Vagina (tissue), 2 donors: ENCODE measurements at places on chromosomes 3 and 15.

DNA sequence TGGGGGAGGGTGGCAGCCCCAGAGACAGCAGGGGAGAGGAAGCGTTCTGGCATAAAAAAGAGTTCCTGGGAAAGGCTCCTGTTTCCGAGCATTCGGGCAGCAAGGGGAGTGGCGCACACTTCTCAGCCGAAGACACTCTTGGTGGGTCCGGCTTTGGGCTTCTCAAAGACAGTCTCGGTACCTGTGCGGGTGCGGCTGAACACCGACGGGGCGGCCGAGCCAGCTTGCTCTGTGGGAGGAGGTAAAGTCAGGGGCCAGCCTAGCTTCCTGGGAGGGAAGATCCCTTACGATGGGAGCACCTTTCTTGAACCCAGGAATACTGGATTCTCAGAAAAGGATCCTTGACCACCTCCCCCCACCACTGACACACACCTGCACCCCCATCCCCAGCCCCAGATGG is 1.6 kb downstream of the MUSTN1 start:
- peak overlapping the region; percentile 65 for H3K27ac ChIP-seq
- no peak overlapping the region for H3K4me3 ChIP-seq
- DNase-seq: no peak
- H3K4me1 ChIP-seq: peaks cover 30% of the 10 kb centered on the region

DNA sequence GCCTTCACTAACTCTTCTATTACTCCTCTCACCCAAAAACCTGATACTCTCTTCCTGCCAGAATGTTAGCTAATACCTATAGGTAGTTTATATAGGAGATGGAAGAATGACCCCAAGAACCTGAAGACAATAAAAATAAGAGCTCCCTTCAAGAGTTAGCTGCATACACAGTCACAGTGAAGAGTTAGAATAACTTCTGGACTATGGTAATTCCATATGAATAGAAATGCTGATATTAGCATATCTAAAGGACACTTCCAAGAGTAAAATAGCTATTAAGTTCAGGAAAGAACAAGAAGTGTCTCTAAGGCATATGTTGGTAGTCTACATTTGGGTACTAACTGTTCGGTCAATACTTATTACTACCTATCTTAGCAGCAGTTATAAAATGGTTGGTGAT is 134.2 kb downstream of the VGLL3 start:
- no peak for DNase-seq
- H3K36me3 ChIP-seq: no peaks in the 10 kb centered on the region
- H3K27me3 ChIP-seq: no peaks in the 10 kb centered on the region

GRCh38 chr3:102030661-102031060 is 181.3 kb downstream of the NFKBIZ start:
- H3K36me3 ChIP-seq: no peaks in the 10 kb centered on the region
- no peak overlapping the region for H3K27ac ChIP-seq
- no peaks in the 10 kb centered on the region for H3K4me1 ChIP-seq
- DNase-seq: no peak
- H3K27me3 ChIP-seq: no peaks in the 10 kb centered on the region

GRCh38 chr15:91860498-91860897 is 7.0 kb downstream of the SLCO3A1 start:
- H3K27me3 ChIP-seq: no peaks in the 10 kb centered on the region
- no peak overlapping the region for H3K27ac ChIP-seq
- no peak overlapping the region for H3K4me3 ChIP-seq
- DNase-seq: no peak
- H3K36me3 ChIP-seq: no peaks in the 10 kb centered on the region
- peaks cover 64% of the 10 kb centered on the region for H3K4me1 ChIP-seq

- no peaks in the 10 kb centered on the region for H3K36me3 ChIP-seq
- H3K4me1 ChIP-seq: no peaks in the 10 kb centered on the region
- H3K27me3 ChIP-seq: no peaks in the 10 kb centered on the region
- H3K4me3 ChIP-seq: no peak overlapping the region
These were observed 30.2 kb downstream of the RNU5B-1 start for GRCh38 chr15:65334586-65335231.

DNA sequence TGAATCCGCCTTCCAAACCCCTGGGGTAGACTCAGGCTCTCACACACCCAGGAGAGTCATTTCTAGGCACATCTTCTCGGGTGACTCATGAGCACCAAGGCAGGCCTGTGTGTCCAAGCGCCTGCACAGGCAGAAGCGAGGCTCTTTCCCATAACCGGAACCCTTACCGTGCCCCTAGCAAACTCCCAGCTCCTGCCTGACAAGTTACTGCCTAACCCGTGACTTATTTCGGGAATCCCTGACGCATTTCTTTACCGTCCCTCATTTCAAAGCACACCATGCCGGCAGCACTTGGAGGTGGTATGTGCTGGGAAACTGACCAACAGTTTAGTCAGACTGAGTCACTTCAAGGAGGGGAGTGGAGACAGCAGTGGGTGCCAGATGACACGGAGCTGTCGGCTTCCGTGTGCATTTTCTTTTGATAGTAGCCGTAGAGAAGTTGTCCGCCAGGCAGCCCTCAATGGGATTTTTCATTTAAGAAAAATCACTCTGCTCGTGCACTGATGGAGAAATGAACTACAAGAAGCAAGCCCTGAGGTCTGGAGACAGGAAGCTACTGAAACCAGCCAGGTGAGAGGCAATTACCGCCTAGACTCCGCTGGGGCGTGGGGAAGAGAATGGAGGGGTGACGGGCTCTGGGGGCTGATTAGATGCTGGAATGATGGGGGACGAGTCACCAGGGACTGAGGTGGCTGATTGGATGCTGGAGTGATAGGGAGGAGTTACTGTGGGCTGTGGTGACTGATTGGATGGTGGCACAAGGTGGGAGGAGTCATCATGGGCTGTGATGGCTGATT is 17.3 kb upstream of the HRH1 start:
- no peaks in the 10 kb centered on the region for H3K27me3 ChIP-seq
- H3K4me3 ChIP-seq: peak overlapping the region; percentile 25
- peak; percentile 98 for DNase-seq
- H3K4me1 ChIP-seq: peaks cover 26% of the 10 kb centered on the region
- H3K27ac ChIP-seq: peak overlapping the region; percentile 89

- H3K27me3 ChIP-seq: no peaks in the 10 kb centered on the region
- H3K4me1 ChIP-seq: peaks cover 16% of the 10 kb centered on the region
- H3K4me3 ChIP-seq: peak overlapping the region; percentile 95
- H3K27ac ChIP-seq: no peak overlapping the region
- no peak for DNase-seq
These were observed 877 bp downstream of the NIT2 start for GRCh38 chr3:100335434-100335833.

DNA sequence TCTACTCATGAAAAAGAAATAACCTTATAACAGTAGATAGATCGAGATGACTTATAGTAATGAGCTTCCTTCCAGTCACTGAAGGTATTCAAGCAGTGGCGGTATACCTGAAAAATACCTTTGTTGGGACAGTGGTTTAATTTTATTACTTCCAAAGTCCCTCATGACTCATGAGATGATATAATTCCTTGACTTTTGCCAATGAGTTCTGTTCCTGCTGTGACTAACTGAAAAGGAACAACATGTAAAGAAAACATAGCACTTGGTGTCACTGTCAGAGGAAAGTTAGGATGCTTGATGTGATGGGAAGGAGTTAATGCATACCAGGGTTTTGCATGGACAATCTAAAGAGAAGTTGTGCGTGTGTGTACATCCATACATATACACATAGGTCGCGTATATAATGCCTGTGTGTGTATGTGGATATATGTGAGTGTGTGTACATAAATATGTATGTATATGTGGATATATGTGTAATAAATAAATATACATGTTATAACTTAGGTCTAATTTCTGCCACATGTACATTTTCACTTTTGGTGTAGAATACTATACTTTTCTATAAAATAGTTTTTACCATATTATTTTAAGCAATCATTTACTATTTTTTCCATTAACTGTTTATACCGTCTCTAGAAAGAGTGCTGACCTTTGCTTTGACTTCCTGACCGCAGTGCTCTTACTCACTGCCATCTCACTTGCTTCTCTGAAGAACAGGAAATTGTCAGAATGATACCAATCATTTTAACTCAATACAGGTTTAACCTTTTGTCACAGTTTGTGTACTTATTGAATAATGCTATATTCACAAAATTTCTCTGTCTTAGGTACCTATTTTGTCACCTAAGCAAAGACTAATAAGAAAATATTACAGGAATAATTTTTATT is 12.6 kb upstream of the PAK2 start:
- no peak for DNase-seq
- H3K4me1 ChIP-seq: no peaks in the 10 kb centered on the region
